ENCODE measurements at places on chromosomes 12 and 14.

DNA sequence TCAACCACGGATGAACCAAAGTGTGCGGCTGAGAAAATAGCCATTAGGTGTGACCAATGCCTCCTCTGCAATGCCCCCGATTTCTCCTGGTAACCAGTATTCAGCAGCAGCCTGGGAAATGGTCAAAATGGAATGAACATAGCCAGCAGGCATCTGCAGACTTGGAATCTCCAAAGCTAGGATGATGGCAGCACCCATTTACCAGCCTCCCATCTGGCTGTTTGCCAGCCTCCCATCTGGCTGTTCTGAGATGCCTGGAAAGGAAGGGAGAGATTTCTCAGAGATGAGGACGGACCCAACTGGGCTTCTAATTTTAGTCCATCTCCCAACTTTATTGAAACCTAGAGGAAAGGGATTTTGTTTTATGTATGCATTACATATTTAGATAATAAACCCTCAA is 16.2 kb downstream of the CLMN start:
- no peaks in the 10 kb centered on the region for H3K4me1 ChIP-seq
- no peaks in the 10 kb centered on the region for H3K27me3 ChIP-seq
- DNase-seq, result no peak
- no peak overlapping the region for H3K27ac ChIP-seq
- no peaks in the 10 kb centered on the region for H3K36me3 ChIP-seq

- no peaks in the 10 kb centered on the region for H3K4me1 ChIP-seq
- H3K4me3 ChIP-seq, result no peak overlapping the region
- H3K36me3 ChIP-seq, result no peaks in the 10 kb centered on the region
- DNase-seq, result no peak
- H3K27me3 ChIP-seq, result no peaks in the 10 kb centered on the region
Observed at GRCh38 chr14:63499701-63500250, 43.4 kb downstream of the PPP2R5E start.

DNA sequence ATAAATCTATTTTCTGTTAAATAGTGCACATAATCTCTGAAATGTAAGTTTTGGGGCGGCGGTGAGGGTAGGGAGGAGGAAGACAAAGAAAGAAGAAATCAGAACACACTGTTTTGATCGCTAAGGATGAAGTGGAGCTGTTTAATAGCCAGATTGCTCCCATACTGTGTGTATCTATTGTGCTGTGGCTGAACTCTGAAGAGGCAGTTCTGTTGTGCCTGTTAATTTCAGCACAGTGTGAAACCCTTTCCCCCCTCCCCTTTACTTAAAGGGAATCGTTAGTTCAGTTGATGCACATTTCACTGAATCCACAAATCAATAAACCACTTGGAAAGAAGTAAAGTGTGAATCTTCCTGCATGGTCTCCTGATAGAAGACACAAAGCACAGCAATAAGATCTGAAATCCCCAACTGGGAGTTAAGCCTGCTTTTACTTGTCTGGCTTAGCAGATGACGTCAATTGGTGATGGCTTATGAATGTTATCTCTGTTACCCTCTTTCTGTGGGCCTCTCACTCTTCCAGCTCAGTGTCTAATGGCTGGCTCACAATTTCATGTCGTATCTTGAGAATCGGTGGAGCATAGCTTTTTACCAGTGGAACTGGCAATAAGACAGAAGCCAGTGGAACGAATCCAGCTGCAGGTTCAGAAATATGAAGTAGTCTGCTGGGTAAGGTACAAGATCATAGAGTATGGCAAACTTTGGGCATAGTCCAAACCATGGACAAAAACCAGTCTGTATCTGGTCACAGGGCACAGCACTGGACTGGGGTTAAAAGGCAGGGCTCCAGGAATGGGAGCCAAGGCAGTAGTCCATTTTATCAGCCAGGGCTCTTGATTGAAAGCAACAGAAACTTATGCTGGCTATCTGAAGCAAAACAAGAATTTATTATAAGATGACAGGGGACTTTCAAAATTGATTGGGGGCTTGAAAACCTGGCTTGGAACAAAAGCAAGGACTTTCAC is 413.5 kb upstream of the SEL1L start:
- H3K36me3 ChIP-seq, result no peaks in the 10 kb centered on the region
- H3K4me3 ChIP-seq, result no peak overlapping the region
- no peak overlapping the region for H3K27ac ChIP-seq
- DNase-seq, result no peak
- no peaks in the 10 kb centered on the region for H3K27me3 ChIP-seq

DNA sequence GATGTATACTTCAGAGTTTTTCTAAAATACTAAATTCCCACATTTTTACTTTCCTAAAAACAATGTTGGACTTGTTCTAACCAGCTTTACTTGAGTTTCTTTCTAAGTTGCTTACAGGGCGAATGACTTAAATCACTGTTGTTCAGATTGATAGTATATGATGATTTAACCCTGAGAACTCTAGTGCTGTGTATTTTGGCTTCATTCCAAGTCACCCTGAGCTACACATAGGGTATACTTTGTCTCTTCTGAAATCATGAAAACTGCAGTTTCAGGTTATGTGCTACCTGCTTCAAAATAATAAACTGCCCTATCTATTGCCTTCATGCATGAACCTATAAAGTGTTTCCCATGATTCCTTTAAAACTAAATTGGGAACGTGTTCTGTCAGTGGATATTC is 162.5 kb upstream of the PDE3A start:
- no peak overlapping the region for H3K4me3 ChIP-seq
- no peaks in the 10 kb centered on the region for H3K4me1 ChIP-seq
- H3K27me3 ChIP-seq, result no peaks in the 10 kb centered on the region
- no peak for DNase-seq

DNA sequence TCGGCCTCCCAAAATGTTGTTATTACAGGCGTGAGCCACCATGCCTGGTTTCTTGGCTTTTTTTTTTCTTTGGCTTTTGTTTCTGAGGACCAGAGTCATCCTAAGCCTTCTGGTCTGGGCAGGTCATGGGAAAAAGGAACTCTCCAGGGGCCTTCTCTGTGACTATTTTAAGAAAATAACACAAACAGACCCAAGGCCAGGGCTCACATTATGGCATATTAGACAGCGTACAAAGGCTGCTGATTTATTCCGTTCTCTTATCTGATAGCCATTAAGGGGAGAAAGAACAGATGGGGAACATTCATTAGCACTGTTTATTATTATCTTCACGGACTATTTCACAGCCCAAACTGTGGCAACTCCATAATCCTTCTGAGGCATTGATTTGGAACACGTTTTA is 28.8 kb upstream of the MANSC4 start:
- no peaks in the 10 kb centered on the region for H3K36me3 ChIP-seq
- no peak overlapping the region for H3K4me3 ChIP-seq
- no peak overlapping the region for H3K27ac ChIP-seq

GRCh38 chr12:47949441-47950341 is 13.7 kb upstream of the TMEM106C start:
- H3K36me3 ChIP-seq, result no peaks in the 10 kb centered on the region
- DNase-seq, result peak; percentile 88
- peaks cover 15% of the 10 kb centered on the region for H3K4me1 ChIP-seq

DNA sequence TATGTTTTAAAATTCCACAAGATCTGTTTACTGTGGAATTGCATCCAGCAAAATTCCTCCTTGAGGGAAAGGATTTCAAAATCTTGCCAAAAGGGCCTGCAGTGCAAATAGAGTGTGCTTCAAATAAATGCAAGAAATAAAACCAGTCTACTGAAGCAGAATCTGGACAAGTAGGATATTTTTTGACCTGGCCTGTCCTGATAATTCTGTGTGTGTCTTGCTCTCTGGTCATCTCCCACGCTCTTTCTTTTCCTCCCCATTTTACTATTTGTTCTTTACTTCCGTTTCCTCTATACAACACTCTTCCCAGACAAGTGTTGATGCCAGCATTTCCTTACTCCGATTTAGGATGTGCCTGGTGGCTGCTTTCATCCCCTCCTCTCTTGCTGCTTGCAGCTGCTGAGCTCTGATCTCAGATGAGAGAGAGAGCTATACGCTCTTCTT is 115.9 kb downstream of the GPR135 start:
- no peaks in the 10 kb centered on the region for H3K4me1 ChIP-seq
- no peaks in the 10 kb centered on the region for H3K36me3 ChIP-seq
- H3K27ac ChIP-seq, result no peak overlapping the region
- H3K4me3 ChIP-seq, result no peak overlapping the region

DNA sequence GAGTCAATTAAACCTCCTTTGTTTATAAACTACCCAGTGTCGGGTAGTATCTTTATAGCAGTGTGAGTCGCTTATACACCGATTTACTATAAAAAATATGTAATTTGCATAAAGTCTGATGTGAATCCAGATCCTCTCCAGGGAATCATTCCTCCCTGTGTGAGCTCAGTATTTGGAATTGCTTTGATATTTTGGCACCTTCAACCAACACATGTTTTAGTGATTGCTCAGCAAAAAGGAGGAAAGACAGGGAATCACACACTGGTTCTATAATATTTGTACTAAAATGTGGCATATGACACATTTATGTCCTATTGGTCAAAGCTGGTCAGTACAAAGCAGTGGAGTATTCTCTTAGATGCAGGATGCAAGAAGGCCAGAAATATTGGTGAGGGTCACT is 703.9 kb upstream of the ATXN7L3B start:
- DNase-seq, result no peak
- no peaks in the 10 kb centered on the region for H3K27me3 ChIP-seq
- no peaks in the 10 kb centered on the region for H3K4me1 ChIP-seq
- no peak overlapping the region for H3K4me3 ChIP-seq
- no peak overlapping the region for H3K27ac ChIP-seq

DNA sequence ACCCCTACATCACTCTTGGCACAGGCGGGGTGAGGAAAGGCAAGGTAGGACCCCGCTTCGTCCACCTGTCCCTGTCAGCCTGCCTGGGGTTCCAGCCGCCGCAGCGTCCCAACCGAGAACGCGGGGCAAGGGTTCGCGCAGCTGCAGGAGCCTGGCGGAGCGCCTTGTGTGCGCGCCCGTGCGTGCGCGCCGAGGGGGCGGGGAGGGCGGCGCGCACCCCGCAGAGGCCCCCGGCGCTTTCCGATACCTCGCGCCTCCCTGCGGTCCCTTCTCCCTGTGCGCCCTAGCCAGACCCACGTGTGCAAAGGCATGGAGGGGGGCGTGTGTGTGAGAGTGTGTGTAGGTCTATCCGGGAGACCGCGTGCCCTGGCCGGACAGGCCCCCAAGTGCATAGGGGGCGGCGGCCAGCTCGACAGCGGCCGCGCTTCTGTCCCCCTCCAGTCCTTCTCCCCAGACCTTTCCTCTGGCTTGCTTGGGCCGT is 122.4 kb downstream of the TSPAN9 start:
- H3K4me3 ChIP-seq, result peak overlapping the region; percentile 35
- DNase-seq, result no peak
- peaks cover 3% of the 10 kb centered on the region for H3K4me1 ChIP-seq
- H3K27me3 ChIP-seq, result peaks cover 24% of the 10 kb centered on the region
- no peaks in the 10 kb centered on the region for H3K36me3 ChIP-seq

GRCh38 chr14:65261946-65262345 is 150.6 kb upstream of the FUT8 start:
- H3K27me3 ChIP-seq, result no peaks in the 10 kb centered on the region
- H3K4me3 ChIP-seq, result no peak overlapping the region
- no peaks in the 10 kb centered on the region for H3K36me3 ChIP-seq

GRCh38 chr14:96095581-96096476 is 56.7 kb downstream of the C14orf132 start:
- no peaks in the 10 kb centered on the region for H3K36me3 ChIP-seq
- H3K4me1 ChIP-seq, result no peaks in the 10 kb centered on the region
- no peaks in the 10 kb centered on the region for H3K27me3 ChIP-seq
- H3K4me3 ChIP-seq, result no peak overlapping the region
- peak; percentile 40 for DNase-seq

- DNase-seq, result no peak
- no peak overlapping the region for H3K27ac ChIP-seq
- no peak overlapping the region for H3K4me3 ChIP-seq
- no peaks in the 10 kb centered on the region for H3K36me3 ChIP-seq
- H3K4me1 ChIP-seq, result no peaks in the 10 kb centered on the region
Observed at GRCh38 chr12:119505001-119505400, 88.6 kb upstream of the TMEM233 start.

- no peaks in the 10 kb centered on the region for H3K36me3 ChIP-seq
- no peaks in the 10 kb centered on the region for H3K4me1 ChIP-seq
- H3K27ac ChIP-seq, result no peak overlapping the region
Observed at GRCh38 chr14:103298620-103299019, 35.4 kb upstream of the EIF5 start.

DNA sequence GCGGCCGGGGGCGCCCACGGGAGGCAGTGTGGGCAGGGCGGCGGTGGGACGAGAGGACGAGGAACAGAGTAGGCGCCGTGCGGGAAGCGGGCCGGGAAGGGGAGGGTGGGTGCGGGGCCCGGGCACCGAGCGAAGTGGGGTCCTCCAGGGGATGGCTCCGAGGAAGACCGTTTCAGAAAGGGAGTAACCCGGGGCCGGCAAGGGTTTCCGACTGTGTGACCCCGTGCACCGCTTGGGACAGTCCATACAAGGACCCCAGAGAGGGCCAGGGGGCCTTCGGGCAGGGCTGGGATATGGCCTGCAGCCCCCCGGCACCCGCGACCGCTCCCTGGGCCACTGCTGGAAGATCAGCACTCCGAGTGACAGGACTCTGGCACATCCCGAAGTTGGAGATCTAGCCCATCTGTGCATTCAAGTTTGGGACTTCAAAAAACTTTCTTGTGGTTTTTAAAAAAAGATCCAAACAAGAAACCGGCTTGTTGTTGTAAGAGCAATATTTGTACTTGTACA is 448 bp downstream of the TSPAN9 start:
- H3K4me1 ChIP-seq, result no peaks in the 10 kb centered on the region
- DNase-seq, result peak; percentile 40
- peak overlapping the region; percentile 67 for H3K4me3 ChIP-seq
- H3K27ac ChIP-seq, result peak overlapping the region; percentile 52
- H3K36me3 ChIP-seq, result no peaks in the 10 kb centered on the region

DNA sequence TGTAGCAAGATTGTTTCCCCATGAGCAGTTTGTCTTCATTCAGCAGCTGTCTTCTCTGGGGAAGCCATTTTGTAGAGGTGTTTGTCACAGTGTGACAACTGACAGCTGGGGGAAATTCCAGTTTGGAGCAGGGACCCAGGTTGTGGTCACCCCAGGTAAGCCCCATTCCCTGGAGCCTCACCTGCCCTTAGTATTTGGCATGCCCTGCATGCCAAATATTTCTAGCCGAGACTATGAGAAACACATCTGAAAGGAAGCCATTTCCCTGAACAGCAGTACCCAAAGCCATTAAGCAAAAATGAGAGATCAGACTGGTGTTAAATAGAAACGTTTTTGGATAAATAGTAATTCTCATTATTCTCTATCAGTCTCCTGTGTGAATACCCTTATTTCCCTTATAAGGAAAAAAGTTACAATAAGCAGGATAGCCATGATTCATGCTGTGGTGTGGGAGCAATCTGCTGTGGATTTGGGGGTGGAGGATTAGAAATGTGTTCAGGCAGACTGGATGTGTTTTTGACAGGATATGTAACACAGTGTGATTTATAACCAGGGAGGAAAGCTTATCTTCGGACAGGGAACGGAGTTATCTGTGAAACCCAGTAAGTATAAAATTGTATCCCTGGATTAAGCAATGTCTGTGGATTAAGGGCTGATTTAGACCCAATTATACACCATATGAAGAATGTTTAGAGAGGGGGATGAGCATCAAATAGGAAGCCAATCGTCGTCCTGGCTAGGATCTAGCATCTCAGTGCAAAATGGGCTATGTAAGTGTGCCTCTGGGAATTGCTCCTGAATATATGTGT is 68.9 kb downstream of the DAD1 start:
- H3K4me3 ChIP-seq, result no peak overlapping the region
- H3K27ac ChIP-seq, result peak overlapping the region; percentile 21
- H3K36me3 ChIP-seq, result no peaks in the 10 kb centered on the region
- no peaks in the 10 kb centered on the region for H3K27me3 ChIP-seq
- H3K4me1 ChIP-seq, result no peaks in the 10 kb centered on the region

- H3K27ac ChIP-seq, result no peak overlapping the region
- H3K4me3 ChIP-seq, result no peak overlapping the region
- no peaks in the 10 kb centered on the region for H3K4me1 ChIP-seq
Observed at GRCh38 chr14:95545515-95546168, 10.8 kb downstream of the GLRX5 start.
